ENCODE measurements at places on chromosomes 11 and 22. TPM values are rescaled to one million over a fixed set of nuclear protein-coding genes. Genes with fewer than 3 reads are reported as not detected.

GRCh38 chr11:7252683-7253213 lies 1.0 kb downstream of the SYT9 start:
- DNase-seq, result no peak

- no peak for DNase-seq
Measured at GRCh38 chr11:15890031-15890713, 466.2 kb downstream of the SOX6 start.

TBC1D10A gene
- total RNA-seq, result 17.5 TPM

TH gene
- not detected for total RNA-seq

DNA sequence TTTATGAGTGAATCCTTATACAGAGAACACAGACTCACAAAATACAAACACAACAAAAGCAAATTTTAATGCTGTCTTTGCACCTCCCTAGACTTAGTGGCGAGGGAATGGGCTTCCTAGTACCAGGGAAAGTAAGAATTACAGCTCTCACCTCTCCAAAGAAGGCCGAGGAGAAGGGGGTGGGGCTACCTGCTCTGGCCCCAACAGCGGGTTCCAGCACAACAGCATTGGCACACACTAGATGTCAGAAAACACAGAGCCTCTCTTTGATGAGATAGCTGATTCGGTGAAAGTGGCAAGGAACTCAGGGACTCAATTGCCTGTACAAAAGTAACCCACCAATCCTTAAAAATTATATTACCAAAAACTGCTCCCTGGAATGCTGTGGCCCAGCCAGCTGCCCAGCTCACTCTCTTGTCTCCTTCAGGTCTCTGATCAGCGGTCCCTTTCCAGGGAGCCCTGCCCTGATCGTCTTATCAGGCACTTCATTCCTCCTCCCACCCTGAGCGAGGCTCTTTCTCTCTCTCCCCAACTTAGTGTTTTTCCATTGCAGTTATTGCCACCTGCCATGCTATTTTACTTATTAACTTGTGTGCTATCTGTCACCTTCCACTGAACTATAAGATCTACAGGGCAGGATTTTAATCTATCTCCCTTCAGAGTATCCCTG lies 30.7 kb downstream of the SPON1 start:
- DNase-seq, result no peak

DNA sequence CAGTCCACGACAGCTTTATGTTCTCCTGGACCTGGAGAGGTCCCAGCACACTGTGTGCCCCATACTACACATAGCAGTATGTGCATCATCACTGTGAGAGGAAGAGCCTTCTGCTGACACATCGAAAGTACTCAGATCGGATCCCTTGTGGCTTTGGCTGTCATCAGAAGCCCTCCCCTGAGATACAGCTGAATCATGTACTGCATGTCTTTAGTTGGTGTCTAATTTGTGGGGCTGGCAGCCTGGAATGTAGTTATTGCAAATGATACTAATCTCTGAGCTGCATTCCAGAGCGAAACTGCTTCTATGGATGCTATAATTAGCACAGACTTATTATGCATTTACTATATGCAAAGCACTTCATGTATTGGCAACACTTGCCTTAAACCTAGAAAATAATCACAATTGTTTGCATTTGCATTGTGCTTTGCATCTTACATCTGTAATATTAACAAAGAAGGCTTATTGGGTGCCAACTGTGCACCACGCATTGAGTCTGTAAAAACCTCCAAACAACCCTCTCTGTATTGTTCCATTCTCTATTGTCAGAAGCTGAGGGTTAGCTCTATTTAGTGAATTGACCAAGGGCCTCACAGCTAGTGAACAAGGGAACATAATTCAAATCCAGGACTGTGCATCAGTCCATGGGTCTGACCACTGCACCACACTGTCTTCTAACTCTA lies 89.2 kb upstream of the CRTAM start:
- DNase-seq, result peak; percentile 67

DNA sequence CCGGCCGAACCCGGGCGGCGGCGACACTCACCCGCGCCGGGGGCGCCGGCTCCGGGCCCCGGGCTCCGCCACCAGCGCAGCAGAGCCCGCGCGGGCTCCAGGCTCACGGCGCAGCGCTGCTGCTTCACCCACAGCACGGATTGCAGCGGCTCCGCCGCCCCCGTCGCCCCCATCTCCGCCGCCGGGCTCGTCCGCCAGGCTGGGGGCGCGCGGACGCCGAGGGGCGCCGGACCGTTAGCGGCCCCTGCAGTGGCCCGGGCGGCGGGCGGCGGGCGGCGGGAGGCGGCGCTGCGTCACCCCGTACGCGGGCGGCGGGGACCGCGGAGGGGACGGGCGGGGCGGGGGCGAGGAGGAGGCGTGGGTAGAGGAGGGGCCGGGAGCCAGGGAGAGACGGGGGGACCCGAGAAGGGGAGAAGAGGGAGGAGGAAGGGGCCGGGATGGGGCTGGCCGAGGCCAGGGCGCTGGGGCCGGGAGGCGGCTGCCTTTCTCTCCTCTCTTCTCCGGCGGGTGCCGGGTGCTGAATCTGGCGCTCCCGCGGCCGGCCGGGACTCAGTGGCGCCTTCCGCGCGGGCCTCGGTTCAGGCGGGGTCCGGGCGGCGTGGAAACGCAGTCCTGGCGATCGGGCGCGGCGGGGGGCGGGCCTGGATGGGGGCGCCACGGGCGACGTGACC lies at the start of gene CERK:
Gene CERK (minus strand): TSS at position 277 of the 671 bp plus-strand sequence. CDS start 104 bp downstream, at position 173.
- peak; percentile 76 for DNase-seq

- DNase-seq, result no peak
Measured at GRCh38 chr11:3198815-3199214, 19.8 kb downstream of the MRGPRG start.

DNA sequence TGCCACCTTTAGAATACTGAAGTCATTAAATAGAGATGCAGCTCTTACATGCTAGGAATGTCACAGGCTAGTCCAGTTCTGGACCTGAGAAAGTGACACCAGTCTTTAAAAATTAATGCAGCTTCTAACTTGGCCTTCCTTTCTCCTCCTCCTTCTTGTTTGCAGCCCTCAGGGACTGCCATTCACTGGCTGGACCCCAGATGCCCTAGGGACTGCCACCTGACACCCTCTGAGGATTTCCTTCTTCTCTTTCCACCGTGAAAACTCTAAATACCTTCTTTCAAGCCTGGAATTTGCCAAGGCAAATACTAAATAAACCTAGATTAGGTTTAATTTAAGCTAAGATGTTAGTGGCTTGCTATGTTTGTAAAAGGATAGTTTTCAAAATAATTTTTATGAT lies 78.4 kb downstream of the MUC15 start:
- DNase-seq, result no peak

DNA sequence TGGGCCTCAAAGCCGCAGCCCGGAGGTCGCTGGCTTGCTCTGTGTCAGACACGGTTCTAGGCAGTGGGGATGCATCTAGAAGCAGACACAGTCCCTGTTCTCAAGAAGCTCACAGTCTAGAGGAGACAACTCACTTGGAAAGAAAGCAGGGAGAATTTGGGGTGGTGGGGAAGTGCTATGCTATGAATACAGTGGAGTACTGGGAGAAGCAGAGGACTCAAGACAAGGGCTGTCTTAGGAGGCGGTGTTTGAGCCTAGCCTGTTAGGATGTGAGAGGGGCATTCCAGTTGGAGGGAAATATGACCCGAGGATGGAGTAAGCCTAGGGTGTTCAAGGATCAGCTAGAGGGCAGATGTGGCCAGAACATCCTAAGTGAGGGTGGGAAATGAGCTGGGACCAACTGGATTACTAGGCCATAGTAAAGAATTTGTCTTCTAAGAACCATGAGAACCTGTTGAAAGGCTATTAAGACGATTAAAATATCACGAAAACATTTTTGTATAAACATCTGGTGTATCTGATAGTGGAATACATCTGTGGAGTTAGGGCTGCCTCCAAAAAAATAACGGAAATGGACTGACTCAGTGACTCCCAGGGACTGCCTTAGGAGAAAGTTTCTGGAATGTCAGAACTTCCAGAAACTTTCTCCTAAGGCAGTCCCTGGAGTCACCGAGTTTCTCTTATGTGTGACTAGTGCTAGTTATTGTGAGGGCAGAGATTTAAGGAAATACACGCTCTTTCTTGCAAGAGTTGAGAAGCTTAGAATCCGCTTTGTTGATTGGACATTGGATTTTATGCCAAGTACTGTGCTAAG lies 1.1 kb upstream of the PITPNB start:
- DNase-seq, result peak; percentile 55

HEPN1 gene
- total RNA-seq, result not detected

DNA sequence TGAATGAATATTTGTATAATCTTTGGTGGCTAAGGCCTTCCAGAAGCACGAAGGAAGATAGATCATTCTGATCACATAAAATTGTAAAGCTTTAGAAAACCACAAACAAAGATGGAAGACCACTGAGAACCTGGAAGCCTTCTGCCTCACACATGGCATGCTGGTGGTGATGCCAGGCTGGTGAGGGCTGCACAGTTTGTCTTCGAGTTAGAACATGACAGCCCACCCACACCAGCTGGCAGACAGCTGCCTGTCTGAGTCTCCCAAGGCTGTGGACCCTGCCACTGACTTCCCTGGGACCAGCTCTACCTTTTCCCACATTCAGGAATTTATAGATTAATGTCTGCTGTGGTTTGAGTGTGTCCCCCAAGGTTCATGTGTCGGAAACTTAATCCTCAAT lies 48.8 kb upstream of the B3GAT1 start:
- no peak for DNase-seq

ZP1 gene
- not detected for total RNA-seq

GRCh38 chr11:70568035-70568813 lies 169.9 kb downstream of the CTTN start:
- DNase-seq, result peak; percentile 77

- no peak for DNase-seq
Measured at GRCh38 chr11:104319396-104319795, 155.4 kb upstream of the PDGFD start.
